Erythroblast (primary cell): ENCODE measurements at places on chromosomes 3 and 15.

DNA sequence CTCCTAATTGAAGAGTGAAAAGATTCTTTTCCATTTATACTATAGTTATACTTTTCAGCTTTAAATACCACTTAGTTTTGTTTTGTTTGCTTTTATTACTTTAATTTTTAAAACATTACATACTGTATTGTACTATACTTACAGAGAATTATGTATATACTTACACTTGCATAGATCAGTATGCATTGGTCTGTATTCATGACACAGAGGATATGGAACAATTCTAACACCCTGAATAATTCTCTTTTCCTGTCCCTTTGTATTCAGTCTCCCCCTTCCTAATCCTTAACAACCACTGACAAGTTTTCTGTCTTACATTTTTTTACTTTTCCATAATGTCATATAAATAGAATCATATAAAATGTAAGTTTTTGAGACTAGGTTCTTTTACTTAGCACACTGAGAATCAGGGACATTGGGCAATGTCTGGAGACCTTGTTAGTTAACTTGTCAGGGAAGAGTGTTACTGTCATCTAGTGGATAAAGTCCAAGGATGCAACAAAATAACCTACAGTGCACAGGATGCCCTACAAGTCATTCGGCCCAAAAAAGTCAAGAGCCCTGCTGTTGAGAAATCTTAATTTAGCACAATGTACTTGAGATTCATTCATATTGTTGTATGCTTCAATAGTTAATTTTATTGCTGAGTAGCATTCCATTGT is 95.7 kb upstream of the MCTP2 start:
- peak; percentile 5 for DNase-seq

DNA sequence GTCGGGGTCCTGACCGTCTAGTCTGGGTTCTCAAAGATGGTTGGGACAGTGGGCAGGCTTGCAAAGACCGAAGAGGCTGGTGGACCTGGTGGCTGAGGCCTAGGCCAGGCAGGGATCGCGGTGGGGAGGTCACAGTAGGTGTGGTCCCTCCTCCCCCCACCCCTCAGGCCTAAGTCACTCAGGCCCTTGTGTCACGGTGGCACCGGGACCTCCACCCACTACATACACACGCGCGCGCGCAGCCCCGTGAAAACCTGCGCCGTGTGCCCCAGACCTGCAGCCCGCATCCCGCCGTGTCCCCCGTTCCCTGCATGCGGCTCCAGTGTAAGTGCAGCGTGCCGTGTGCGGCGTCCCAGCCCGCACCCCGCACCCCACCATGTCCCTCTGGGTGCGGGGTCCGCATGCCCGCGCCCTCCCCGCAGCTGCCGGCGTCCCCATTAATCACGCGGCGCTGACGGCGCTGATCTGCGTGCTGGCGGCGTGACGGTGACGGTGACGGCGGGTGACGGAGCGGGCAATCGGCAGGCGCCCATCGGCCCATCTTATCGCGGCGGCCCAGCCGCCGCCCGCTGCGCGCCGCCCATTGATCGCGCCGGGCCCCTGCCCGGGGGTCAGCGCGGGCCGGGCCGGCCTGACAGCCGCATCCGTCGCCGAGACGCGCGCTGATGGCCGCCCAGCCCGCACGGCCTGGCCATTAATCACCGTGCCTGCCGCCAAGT is 24.4 kb downstream of the SEC61A1 start:
- peak; percentile 97 for DNase-seq

DNA sequence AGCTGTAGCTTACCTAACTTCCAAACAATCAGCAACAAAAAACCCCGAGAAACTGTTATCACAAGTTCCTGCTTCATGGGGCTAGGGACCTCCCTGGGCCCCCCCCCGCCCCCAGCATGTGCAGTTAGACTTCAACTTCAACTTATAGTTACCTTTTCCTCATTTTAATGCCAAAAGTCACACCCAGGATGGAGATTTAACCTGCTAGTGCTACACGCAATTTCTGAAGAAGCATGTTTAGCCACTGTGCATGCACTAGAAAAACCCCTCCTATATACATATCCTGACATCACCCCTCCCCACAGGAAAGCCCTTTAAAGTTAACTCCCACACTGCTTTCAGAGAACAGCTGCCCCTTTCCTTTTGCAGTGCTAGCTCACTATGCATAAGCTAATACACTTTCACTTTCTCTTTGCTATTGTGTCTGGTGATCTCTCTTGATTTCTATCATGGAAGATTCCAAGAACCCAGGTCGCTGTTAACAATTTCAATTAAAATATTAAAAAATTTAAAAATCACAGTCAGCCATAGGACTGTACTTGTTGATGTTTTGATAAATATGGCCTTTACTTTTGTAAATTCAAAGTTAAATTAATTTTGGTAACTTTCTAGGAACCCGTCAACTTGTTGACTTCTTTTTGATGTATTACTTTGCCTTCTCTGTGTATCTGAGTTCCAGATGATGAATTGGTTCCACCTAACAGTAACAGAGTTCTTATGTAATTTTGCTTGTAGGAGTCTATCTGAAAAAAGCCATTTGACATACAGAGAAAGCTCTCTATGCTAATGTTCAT is 75.2 kb upstream of the ACAD9 start:
- DNase-seq = peak; percentile 61

DNA sequence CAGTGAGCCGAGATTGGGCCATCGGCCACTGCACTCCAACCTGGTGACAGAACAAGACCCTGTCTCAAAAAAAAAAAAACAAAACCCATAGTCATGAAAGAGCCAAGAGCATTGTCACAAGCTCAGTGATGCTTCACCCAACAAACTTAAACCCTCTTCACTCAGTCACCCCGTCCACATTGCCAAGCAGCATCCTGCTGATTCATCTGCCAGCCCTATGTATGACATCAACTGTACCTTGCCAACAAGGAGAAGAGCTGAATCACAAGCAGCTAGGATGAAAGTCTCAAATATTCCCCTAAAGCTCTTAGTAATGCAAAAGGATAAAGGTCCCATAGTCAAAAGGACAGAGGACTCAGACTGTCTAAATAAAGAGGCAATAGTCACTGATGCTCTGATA is 90.0 kb downstream of the ANO10 start:
- peak; percentile 31 for DNase-seq

GRCh38 chr3:45140141-45140769 is 5.9 kb downstream of the CDCP1 start:
- DNase-seq = no peak

- no peak for DNase-seq
Observed at GRCh38 chr3:144402430-144402829, 430.8 kb downstream of the DIPK2A start.

GRCh38 chr15:41634072-41634626 is 26.1 kb upstream of the MGA start:
- peak; percentile 13 for DNase-seq

DNA sequence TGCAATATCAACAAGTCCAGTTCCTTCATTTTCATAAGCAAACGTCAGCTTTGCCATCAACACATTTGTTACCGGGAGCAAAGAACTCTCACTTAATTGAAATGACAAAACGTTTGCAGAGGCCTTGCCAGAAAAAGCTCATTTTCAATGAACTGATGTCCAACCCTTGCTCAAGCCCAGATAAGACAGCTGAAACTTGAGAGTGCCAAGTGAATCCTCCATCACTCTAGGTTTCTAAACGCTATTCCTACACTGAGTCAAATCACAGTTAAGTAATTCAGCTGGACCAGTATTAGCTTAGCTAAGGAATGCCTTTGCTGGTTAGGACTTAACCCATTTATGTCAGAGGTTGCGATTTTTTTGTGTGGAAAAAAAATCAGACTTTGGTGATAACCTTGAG is 11.5 kb downstream of the CHSY1 start:
- peak; percentile 9 for DNase-seq

DNA sequence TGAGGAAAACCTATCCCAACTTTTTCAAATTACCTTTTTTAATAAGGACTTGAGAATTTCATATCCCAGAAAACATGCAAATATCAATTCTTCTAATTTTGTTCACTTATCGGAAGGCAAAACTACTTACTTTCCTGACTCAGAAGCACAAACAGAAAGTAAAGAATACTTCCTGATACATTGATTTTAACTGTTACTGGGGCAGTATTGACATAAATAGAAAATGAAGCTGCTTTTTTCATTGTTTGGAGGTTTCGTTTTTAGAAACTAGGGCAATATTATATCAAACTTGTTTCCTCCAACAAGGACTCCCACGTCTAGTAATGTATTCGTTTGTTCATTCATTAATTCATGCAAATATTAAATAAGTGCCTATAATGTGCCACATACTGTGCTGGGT is 19.1 kb downstream of the PAQR9 start:
- DNase-seq = no peak

- no peak for DNase-seq
Observed at GRCh38 chr3:11820531-11821041, 26.1 kb downstream of the TAMM41 start.

GRCh38 chr15:40372981-40373380 is 9.5 kb upstream of the KNSTRN start:
- no peak for DNase-seq

- DNase-seq = no peak
Observed at GRCh38 chr3:102090721-102091045, 241.4 kb downstream of the NFKBIZ start.

GRCh38 chr15:93987068-93987467 is 244.3 kb upstream of the MCTP2 start:
- no peak for DNase-seq

- DNase-seq = no peak
Observed at GRCh38 chr3:196314597-196314996, 3.4 kb downstream of the DYNLT2B start.

GRCh38 chr3:13017361-13018042 is 55.7 kb downstream of the IQSEC1 start:
- peak; percentile 39 for DNase-seq

- DNase-seq = no peak
Observed at GRCh38 chr3:1552831-1553230, 460.0 kb downstream of the CNTN6 start.

DNA sequence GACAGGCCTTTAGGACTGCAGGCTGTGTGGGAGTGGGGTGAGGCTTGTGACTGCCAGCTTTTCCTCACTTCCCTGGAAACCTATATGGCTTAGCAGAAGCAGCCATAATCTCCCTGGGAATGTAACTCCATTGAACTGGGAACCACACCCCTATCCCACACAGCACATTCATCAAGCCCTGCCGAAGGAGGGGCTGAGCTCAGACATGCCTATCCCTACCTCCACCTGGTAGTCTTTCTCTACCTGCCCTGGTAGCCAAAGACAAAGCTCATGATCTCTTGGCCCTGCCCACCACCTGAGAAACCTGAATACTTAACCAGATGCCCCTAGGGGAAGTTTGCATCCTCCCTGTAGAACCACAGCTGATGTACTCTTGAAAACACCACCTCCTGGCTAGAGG is 219.8 kb downstream of the UNC13C start:
- DNase-seq = no peak

DNA sequence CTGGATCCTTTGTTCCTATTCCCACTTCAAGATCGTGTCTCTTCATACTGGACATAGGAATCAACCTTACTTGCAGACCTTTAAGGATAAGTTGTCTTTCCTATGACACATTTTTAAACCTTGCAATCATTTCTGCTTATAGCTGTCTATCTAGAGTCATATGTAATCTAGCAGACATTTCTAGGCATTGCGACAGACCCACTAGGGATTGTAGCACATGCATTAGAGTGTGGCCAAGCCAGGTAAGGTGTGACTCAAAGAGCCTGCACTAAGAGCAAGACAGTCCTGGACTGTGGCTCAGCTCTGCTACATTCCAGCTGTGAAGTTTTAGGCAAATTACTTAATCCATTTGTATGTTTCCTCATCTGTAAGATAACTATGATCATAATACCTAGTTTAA is 38.8 kb upstream of the BFSP2 start:
- no peak for DNase-seq

- DNase-seq = no peak
Observed at GRCh38 chr3:108055931-108056330, 34.9 kb downstream of the CD47 start.

GRCh38 chr15:73928241-73928579 is 1.9 kb downstream of the LOXL1 start:
- no peak for DNase-seq

GRCh38 chr3:123816673-123817207 is 67.4 kb downstream of the MYLK start:
- no peak for DNase-seq

- no peak for DNase-seq
Observed at GRCh38 chr15:69498282-69498681, 45.7 kb downstream of the RPLP1 start.

DNA sequence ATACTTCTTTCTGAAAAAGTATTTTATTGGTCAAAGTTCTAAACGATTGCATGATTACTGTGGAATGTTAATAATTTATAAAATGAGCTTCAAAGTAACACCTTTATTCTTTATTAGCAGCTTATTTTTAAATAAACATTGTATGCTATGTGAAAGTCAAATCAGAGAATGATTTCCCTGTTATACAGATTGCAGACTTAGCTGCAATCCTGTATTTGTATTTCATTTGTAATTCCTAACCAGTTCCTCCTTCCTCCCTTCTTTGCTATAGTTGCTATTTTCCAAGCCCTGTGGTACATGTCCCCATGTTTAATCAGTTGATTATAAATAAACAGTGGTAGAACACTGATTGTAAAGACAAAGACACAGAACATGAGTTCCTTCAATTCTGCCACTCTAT is 42.4 kb upstream of the C15orf39 start:
- no peak for DNase-seq

DNA sequence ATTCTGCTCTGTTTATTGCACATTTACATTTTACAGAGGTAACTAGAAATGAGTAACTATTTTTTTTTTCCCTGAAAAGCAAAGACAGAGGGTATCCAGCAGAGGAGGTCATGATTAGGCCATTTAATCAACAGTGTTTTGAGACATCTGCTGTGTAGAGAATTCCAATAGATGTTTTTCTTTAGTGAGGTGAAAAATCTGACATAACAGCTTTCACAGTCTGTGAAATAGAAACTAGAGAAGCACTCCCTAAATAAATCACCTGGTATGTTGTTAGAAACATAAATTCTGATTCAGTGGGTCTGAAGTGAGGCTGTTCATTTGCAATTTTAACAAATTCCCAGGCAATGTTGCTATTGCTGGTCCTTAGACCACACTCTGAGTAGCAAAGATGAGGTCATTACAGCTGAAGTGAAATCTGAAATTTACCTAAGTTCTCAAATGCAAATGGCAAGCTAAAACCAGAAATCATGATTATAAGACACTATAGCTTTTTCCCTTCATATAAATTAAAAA is 329.2 kb upstream of the LRRC3B start:
- DNase-seq = no peak

- DNase-seq = no peak
Observed at GRCh38 chr15:100665570-100665969, 63.2 kb downstream of the ASB7 start.

- DNase-seq = no peak
Observed at GRCh38 chr3:163058031-163058854, 1561.6 kb downstream of the OTOL1 start.

GRCh38 chr3:164748626-164749025 is 329.7 kb downstream of the SI start:
- no peak for DNase-seq

DNA sequence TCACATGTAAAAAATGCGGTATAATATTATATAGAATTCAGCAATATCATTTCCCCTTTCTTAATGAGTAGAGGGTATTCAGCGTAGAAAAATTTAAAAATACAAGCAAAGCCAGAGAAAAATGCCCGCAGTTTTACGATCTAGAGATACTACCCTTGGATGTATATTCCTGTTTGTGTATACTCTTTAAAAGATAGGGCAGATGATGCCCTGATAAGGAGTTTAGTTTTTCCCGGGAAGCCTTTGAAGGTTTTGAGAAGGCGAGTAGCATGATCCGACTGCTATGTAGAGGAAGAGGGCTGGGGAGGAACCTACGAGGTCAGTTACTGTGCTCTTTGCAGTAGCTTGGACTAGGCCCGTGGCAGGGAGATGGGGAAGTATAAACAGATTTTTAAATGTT is 1.2 kb downstream of the YEATS2 start:
- peak; percentile 32 for DNase-seq
